ENCODE measurements at places on chromosomes 12 and 14.
A peak's percentile ranks its signal among the peaks of the same experiment; 100 is the strongest.

- DNase-seq: no peak
These were observed at the start of gene APOLD1 for GRCh38 chr12:12784911-12785814. Gene APOLD1 (plus strand): TSS chr12:12785659. CDS start chr12:12785692, 33 bp downstream.

GRCh38 chr12:55829967-55830600, 697 bp upstream of the DNAJC14 start:
- peak; percentile 77 for DNase-seq

GRCh38 chr12:122203301-122204166, at the start of gene B3GNT4:
Gene B3GNT4 (plus strand): TSS chr12:122203709. CDS start chr12:122204619, 910 bp downstream.
- no peak for DNase-seq

DNA sequence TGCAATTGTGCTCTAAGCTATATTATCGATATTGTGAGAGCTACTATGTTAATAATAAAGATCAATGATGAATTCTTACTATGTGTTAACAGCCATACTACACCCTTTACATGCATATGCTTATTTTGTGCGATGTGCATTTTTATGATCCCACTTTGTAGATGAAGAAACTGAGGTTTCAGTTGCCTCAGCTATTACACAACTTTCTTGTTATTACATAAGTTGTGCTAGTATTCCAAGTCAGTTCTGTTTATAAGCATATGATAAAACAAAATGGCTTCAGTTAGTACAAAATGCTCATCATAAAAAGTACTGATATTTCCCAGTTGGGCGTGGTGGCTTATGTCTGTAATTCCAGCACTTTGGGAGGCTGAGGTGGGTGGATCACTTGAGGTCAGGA, 471.5 kb upstream of the DCN start:
- DNase-seq: no peak

GRCh38 chr12:59936534-59936933, 340.7 kb downstream of the SLC16A7 start:
- no peak for DNase-seq

- DNase-seq: no peak
These were observed 261.0 kb downstream of the DACT1 start for GRCh38 chr14:58898655-58899316.

DNA sequence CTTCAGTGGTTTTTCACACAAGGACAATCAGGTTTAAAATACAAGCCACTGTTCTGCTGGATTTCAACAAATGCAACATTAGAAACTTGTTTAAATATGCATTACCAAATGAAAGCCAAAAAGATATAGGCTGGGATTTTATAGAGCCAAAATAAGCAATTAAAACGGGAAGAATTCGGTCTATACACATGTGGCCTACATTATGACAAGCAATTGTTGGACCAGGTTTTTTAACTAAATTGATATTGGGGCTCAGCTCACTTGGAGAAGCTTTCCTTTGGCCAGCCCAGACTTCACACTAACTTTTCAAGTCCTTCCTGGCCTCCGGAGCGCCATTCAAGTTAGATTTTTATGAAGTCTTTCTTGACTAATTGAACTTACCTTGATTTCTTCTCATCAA, 16.9 kb upstream of the PDE3A start:
- DNase-seq: no peak

GRCh38 chr14:70893062-70893845, 14.0 kb upstream of the PCNX1 start:
- no peak for DNase-seq

GRCh38 chr12:100445081-100445481, 28.6 kb upstream of the NR1H4 start:
- no peak for DNase-seq

DNA sequence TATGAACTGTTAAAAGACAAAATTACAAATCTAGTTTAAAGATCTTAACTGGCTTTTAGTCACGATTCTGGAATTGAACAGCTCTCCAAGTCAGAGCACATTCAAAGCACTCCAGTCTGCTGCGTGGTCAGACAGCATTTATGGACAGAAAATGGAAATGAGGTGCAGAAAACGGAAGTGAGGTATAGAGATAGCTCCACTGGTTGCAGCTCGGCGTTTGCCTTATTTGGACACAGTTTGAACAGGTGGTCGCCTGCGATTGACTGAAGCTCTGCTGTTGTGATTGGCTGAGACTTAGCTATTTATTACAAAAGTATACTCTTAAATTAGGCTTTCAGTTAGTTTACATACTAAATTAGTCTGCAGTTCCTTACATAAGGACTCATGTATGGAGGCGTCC, 28.3 kb downstream of the TRIM9 start:
- no peak for DNase-seq

GRCh38 chr12:92394895-92395294, 249.2 kb upstream of the BTG1 start:
- DNase-seq: no peak
